ENCODE measurements at places on chromosomes 6 and 20.

- peak; percentile 62 for DNase-seq
These were observed 28.3 kb downstream of the MRS2 start for GRCh38 chr6:24431045-24431451.

DNA sequence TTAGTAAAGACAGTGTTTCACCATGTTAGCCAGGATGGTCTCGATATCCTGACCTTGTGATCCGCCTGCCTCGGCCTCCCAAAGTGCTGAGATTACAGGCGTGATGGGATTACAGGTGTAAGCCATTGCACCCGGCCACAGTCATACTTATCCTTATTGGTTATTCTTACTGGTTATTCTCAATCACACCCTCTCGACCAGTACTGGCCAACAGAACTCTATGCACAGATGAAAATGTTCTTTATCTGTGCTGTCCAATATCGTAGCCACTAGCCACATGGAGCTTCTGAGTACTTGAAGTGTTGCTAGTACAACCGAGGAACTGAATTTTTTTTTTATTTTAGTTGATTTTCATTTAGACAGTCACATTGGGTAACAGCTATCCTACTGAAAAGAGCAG, 63.5 kb downstream of the CNKSR3 start:
- no peak for DNase-seq

GRCh38 chr20:21501184-21501583, 12.7 kb downstream of the NKX2-2 start:
- DNase-seq = no peak

GRCh38 chr20:44969300-44969894, 3.1 kb downstream of the STK4 start:
- no peak for DNase-seq

DNA sequence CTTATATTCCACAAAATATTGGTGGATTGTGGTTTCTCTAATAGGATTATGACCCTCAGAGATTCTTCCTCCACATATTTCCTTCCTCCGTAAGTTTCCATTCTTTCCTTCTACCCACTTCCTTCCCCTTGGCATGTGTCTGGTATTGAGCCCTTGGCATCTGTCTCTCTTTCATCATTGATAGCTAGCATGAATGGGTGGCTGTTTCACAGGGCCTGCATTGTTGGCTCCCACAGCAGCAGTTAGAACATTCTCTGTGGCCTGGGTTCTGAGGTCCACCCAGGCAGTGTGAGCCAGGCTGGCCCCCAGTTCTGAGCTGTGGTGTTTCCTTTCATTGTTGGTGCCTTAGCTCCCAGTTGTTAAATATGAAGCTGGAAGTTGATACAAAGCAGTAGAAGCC, 125.3 kb downstream of the ANKS1A start:
- no peak for DNase-seq

DNA sequence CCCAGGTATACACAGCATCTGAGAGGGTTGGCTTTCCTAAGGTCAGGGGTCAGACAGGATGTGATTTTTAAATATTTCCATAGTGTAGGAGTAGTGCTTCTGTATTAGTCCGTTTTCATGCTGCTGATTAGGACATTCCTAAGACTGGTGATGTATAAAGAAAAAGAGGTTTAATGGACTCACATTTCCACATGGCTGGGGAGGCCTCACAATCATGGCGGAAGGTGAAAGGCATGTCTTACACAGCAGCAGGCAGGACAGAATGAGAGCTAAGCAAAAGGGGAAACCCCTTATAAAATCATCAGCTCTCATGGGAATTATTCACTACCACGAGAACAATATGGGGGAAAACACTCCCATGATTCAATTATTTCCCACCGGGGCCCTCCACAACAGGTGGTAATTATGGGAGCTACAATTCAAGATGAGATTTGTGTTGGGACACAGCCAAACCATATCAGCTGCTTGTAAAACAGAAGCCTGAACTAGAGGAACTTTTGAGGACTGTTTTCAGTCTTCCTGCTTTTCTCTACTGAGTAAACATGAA, 91.0 kb upstream of the MEI4 start:
- peak; percentile 85 for DNase-seq

DNA sequence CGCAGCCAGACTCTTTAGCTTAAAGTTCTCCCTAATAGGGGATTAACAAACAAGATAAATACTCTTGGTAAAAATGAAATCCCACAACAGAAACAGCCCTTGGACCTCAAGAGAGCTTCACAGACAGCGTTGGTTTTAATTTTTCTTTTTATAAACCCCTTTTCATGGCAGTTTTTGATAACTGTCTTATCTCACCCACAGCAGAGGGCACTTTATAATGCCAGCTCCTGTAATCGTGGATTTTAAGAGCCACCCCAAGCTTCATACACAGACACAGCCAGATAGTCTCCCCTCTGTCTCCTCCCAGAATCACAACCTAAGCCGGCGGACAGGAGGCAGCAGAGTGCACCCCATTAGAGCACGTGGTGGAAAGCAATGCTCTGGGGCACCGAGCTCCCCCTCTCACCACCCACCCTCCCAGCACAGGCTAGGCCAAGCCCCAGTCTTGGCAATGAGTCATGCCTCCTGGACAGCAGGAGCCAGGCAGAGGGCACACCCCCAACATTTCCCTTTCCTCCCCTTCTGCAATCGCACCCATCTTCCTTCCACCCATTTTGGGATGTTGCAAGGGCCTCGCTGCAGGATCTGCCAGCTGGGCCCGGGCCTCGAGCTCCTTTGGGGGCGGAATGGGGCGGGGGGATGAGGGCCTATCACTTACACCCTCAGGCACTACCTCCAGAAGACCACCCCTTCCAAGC, 2.4 kb downstream of the JAG1 start:
- DNase-seq = peak; percentile 60

DNA sequence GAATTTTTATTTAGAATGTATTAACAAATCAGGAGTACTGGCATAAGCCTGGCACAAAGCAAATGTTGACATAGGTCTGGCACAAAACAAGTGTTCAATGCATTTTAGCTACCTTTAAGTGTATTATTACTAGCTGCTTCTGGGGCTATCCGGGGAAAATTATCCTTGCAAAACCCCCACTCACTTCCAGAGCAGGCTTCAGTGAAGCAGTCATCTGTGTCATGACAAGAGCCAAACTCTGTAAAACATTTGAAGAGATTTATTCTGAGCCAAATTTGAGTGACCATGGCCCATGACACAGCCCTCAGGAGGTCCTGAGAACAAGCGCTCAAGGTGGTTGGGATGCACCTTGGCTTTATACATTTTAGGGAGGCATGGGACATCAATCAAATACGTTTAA, 6.4 kb upstream of the TRIM38 start:
- no peak for DNase-seq

- DNase-seq = no peak
These were observed 112.1 kb downstream of the FARS2 start for GRCh38 chr6:5373430-5373829.

DNA sequence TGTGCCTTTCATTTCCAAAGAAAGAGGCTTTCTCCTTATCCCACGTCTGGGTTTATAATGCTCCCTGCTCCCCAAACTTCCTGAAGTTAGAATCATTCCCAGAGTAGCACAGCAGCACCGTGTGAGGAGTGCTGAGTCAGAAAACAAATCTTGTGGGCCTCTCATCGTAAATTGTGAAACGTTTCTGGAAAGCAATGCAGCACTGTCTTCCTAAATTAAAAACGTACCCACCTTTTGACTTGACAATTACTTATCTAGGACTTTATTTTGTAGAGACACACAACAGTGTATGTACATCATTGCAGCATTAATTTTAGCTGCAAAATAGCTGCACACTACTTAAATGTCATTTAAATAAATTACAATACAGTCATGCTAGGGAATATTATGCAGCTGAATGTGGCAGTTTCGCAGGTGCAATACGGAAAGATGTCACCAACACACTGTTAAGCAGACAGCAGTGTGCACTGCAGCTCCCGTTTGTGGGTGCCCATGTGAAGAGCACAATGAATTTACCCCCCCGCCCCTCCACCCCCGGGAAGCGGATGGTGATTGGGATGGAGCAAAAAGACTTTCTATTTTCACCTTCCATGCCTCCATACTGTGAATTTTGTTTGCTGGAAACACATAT, 30.8 kb downstream of the RRBP1 start:
- DNase-seq = no peak

DNA sequence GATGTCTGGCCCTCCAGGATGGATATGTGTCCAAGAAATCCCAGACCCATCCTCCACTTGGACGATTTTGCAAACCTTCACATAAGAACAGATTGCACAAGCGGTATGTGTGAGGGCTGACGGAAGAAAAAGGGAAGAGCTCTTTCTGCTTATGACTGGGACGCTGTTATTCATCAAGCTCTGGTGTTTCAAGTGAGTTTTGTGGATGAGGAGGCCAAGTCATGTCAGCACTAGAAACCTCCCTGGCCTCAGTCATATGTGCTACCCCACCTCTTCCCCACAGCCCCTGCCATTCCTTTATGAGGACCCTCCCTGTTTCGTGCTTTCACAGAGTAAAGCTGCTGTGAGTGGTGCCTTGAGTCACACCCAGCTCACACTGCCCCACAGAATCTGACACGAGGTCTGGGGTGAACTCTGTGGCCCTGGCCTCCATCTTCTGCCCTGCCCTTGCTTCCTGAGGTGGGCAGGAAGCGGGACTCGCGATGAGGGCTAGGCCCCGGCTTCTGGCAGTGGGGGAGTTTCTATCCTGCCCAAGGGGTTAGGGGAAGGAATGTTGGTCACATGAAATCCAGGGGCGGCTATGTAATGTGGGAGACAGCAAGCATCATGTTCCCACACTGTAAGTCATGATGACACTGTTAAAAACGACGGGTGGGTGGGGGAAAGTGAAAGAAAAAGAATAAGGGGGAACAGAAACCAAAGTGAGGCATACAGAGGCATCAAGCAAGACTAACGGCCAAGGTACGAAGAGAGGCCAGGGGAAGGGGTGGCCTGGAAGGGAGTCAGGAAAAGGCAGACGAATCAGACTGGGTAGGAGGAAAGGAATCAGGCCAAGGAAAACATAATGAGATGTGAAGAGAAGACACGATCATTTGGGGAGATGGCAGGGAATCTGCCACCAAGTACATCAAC, 78.1 kb downstream of the PRDM1 start:
- DNase-seq = no peak

GRCh38 chr6:96196633-96197032, 180.9 kb downstream of the FUT9 start:
- no peak for DNase-seq

DNA sequence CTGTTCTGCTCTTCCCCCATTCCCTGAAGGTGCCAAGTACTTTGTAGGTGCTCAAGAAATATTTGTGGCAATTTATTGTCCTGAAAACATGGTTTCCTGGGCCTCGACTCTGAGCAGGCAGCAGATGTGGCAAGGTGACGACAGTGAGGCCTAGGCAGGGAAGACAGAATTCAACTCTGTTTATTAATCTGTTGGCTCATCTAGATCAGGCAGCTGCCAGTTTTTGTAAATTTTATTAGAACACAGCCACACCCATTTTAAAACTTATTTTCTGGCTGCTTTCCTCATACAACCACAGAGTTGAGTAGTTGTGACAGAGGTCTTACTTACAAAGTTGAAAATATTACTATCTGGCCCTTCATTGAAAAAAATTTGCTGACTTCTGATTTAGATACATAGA, 24.5 kb downstream of the MAPK14 start:
- DNase-seq = no peak

- DNase-seq = no peak
These were observed 18.9 kb upstream of the MOCS1 start for GRCh38 chr6:39953076-39953618.

GRCh38 chr20:63737695-63737944, 1.2 kb downstream of the LIME1 start:
- no peak for DNase-seq

DNA sequence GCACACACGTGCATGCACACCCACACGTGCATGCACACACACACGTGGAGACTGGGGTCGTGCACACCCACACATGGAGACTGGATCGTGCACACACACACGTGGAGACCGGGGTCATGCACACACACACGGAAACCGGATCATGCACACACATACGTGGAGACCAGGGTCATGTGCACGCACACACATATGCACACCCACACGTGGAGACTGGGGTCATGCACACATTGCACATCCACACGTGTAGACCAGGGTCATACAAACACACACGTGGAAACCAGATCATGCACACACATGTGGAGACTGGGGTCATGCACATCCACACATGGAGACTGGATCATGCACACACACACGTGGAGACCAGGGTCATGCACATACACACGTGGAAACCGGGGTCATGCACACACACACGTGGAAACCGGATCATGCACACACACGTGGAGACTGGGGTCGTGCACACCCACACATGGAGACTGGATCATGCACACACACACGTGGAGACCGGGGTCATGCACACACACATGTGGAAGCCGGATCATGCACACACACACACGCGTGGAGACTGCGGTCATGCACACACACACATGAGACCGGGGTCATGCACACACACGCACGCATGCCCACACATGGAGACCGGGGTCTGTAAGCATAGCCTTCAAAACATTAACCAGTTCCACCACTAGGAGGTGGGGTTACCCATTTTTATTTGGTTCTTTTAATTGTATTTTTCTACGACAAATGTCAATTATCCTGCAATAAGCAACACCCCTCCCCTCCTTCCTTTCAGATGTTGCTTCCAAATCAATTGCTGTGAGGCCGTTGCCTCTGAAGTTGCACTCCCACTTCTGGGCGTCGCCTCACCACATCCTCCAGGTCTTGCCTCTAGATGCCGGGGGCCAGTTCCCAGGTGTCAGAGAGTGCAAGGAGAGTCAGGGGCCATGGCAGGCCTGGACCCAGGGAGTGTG, 95.8 kb downstream of the TMEM242 start:
- no peak for DNase-seq
